Neural crest cell (in vitro differentiated cells): ENCODE measurements at places on chromosomes 13 and 19. TPM values are rescaled to one million over a fixed set of nuclear protein-coding genes. Genes with fewer than 3 reads are reported as not detected.

NKPD1 gene
- total RNA-seq, result 0.16 and 0.39 TPM in 2 replicates

- H3K27me3 ChIP-seq, result no peaks in the 10 kb centered on the region
- H3K36me3 ChIP-seq, result no peaks in the 10 kb centered on the region
- no peak for DNase-seq
- peaks cover 9% of the 10 kb centered on the region for H3K4me1 ChIP-seq
These were observed 48.5 kb downstream of the GAS6 start for GRCh38 chr13:113815151-113816058.

- H3K27ac ChIP-seq, result no peak overlapping the region
- H3K4me1 ChIP-seq, result no peaks in the 10 kb centered on the region
- peaks cover 53% of the 10 kb centered on the region for H3K36me3 ChIP-seq
These were observed 158.0 kb downstream of the VWA8 start for GRCh38 chr13:41802684-41803444.

GRCh38 chr13:29522044-29522685 lies 73.3 kb downstream of the SLC7A1 start:
- H3K27ac ChIP-seq, result no peak overlapping the region
- peaks cover 11% of the 10 kb centered on the region for H3K4me1 ChIP-seq
- no peaks in the 10 kb centered on the region for H3K27me3 ChIP-seq
- no peak for DNase-seq
- no peak overlapping the region for H3K4me3 ChIP-seq
- H3K36me3 ChIP-seq, result peaks cover 20% of the 10 kb centered on the region

- H3K27me3 ChIP-seq, result no peaks in the 10 kb centered on the region
- no peaks in the 10 kb centered on the region for H3K36me3 ChIP-seq
- no peak overlapping the region for H3K4me3 ChIP-seq
- DNase-seq, result no peak
- no peaks in the 10 kb centered on the region for H3K4me1 ChIP-seq
These were observed 340.9 kb upstream of the SGCG start for GRCh38 chr13:22839603-22840530.
